ENCODE measurements at places on chromosomes 5 and 9.

DNA sequence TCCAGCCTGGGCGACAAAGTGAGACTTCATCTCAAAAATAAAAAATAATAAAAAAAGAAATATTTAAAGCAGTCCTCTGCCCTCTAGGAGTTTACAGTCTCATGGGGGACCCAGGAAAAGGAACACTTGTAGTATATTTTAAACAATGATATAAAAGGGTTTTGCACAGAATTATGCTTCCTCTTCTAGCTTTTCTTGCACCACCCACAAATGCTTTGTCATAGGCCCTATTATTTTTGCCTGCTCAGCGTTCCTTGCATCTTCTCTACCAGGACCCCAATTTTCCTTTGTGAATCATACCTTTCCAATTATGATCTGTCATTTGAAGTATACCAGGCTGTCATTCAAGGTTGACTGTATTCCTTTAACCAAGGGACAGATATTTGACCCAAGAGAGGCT is 164.8 kb upstream of the CDKN2B start:
- no peak for DNase-seq

DNA sequence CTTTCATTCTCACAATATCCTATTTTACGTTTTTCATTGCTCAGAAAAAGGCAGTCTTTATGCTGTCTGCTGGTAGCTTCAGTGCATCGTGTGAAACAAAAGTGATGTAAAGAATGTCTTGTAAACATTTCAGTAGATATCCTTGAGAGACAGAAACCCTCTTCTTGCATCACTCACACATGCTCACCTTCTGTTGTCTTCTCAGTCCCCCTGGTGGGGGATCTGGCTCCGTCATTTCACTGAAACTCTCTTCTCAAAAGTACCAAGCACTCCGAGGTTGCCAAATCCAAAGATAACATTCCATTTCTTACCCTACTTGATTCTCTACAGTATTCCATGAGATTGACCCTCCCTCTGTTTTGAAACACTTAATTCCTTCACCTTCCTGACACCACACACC is 46.1 kb upstream of the PCA3 start:
- no peak for DNase-seq

- no peak for DNase-seq
Observed at GRCh38 chr5:164597293-164597900, 1092.0 kb downstream of the MAT2B start.

DNA sequence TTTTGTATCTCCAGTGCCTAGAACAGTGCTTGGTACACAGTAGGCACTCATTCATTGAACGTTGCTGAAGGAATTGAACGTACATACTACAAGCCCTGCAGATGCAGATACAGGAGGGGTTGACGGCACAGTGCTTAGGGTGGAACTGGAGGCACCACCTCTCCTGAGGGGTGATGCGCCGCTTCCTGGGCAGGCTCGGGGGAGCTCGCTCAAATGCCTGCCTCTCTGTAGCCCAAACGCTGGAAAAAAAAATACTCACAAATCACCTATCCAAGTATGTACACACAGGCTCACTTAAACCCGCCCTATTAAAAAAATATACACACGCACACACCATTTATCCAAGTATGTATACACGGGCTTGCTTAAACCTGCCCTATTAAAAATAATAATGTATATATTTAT is 536 bp upstream of the COMMD10 start:
- no peak for DNase-seq

DNA sequence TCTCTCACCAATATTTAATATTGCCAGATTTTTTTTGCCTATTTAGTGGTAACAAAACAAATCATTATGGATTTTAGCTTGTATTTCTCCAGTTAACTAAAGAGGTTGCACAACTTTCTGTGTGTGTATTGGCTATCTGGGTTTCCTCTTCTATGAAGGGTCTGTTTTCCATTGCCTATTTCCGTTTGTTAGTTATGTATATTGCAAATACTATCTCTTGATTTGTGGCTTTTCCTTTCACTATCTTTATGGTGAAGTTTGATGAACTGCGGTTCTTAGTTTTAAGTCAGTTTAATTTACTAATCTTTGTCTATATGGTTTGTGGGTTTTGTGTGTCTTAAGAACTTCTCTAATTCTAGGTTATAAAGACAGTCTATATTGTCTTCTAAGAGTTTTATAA is 136.3 kb downstream of the CEP120 start:
- no peak for DNase-seq

DNA sequence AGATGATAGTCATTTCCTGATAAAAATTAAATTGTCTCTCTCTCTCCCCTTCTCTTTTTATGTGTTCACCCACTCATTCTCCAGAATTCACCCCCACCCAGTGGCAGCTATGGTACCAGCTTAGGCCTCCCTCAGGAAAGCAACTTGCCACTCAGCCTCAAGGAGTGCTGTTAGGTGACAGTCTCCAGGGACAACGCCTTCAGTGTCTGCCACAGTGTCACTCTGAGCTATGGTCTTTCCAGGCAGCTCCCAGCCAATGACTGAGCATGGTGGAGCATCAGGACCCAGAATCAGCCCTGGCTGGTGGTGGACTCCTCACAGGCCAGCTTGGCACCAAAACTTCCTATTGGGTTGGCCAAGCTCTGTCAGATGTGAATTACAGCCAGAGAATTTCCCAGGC is 140.9 kb upstream of the PIK3R1 start:
- no peak for DNase-seq

DNA sequence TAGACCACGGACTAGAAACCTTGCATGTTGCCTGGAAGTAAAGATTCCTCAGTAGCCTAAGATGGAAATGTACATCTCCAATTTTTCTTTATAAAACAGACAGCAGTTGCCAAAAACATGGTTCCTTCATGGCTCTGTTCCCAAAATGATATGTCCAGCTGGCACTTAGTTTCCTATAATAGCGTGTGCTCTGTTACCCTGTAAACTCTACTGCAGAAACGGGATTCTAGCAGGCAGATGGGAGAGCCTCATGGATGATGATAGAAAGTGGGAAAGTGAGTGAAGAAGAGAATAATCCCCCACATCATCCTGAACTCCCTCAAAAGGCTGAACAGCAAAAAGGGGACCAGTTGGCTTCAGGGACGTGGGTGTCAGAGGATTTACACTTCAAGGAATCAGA is 118.2 kb downstream of the FRMD3 start:
- no peak for DNase-seq

- no peak for DNase-seq
Observed at GRCh38 chr5:59204114-59204897, 621.4 kb downstream of the RAB3C start.

DNA sequence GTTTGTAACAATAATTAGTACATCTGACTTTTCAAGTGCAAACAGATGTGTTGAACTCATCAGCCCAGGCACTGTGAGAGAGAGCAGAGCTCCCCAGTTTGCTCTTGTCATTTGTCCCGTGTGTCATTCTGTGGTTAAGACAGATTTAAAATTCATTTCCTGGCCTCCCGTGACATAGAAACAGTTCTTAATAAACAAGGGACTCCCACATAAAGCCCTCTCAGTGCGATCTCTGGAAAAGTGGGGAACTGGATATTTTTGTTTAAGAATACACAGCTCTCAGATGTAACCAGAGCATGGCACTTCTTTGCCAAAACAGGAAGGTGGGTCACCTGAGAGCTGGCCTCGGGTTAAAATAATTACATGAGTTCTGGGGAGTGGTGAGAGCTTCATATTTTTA is 58.6 kb downstream of the PRKACG start:
- DNase-seq = no peak

GRCh38 chr9:26850995-26851394 is 41.6 kb downstream of the CAAP1 start:
- no peak for DNase-seq

DNA sequence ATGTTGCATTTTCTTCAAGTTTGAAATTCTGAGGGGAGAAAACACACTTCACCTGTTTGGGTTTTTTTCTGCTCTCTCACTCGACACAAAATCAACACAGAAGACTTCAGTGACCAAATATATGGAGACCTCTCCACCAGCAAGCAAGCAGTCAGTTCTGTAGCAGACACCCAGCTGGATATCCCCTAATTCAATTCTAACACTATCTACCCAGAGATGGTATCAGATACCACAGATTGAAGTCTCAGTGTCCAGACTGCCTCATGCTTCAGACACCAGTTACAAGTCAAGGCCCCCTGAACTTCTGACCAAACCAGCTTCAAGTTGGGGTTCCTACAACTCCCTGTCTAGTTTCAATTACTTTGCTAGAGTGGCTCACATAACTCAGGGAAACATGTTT is 97.8 kb downstream of the INVS start:
- no peak for DNase-seq

DNA sequence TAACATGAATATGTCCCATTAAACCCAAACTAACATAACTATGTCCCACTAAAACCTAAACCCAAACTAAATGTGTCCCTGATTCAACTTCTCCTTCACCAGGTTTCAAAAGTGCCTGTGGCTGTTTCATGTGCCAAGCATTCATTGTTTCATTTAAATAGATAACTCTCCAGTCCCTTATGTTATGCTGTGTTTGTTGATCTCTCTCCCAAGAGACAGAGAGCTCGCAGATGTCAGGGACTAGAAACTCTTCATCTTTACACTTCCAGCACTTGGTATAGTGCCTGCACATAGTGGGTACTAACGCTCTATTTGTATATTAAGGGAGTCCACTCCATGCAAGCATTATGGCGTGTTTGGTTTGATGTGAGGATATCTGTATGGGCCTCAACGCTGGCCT is 118.0 kb downstream of the GPBP1 start:
- no peak for DNase-seq

- no peak for DNase-seq
Observed at GRCh38 chr5:11642438-11642837, 261.8 kb downstream of the CTNND2 start.

GRCh38 chr9:80811003-80811402 is 878.3 kb downstream of the TLE1 start:
- no peak for DNase-seq

DNA sequence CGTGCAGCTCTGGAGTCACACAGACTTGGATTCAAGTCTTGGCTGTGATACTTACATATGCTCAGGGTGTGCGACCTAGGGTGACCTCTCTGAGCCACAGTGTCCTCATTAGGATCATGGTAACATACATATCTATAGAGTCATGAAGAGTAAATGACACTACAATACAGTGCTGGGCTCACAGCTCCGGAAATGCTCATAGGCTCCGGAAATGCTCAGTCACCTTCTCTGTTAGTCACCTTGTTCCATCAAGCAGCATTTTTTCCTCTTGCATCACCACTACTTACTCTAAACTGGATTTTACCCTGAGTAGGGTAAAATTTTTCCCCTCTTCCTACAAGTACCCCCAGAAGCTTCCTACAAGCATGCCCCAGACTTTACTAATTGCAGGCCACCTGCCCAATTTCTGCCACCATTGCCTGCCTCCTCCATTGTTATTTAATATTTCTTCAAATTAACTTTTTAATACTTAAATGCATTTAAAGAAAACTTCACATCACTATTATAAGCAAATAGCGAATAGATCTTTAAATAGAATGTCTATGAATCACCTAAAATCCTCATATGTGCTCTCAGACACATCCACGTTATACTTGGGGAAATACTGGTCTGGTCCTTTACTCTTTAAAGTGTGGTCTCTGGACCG is 147.6 kb upstream of the SPRY4 start:
- DNase-seq = peak; percentile 61

- no peak for DNase-seq
Observed at GRCh38 chr5:143227301-143227700, 176.2 kb downstream of the NR3C1 start.

- no peak for DNase-seq
Observed at GRCh38 chr5:107964722-107965121, 294.0 kb upstream of the EFNA5 start.

- no peak for DNase-seq
Observed at GRCh38 chr5:12080761-12081160, 176.5 kb upstream of the CTNND2 start.

DNA sequence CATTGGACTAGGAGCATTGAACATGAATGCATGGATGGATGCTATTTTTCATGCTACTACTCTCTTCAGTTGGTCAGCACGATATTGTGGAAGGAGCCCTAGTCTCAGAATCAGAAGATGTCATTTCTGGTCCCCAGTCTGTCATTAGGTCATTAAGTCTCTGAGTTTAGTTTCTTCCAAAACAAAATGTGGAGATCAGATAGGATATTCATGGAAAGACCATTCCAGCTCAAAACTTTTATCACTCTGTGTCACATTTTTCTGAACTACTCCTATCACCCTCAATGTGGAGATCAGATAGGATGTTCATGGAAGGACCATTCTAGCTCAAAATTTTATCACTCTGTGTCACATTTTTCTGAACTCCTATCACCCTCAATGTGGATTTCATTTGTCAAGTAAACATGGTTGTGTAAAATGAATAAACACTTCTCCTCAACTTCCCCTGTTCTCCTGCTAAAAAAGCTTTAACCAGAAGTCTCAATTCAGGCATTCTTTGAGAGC is 296.8 kb downstream of the MRPS30 start:
- DNase-seq = no peak

DNA sequence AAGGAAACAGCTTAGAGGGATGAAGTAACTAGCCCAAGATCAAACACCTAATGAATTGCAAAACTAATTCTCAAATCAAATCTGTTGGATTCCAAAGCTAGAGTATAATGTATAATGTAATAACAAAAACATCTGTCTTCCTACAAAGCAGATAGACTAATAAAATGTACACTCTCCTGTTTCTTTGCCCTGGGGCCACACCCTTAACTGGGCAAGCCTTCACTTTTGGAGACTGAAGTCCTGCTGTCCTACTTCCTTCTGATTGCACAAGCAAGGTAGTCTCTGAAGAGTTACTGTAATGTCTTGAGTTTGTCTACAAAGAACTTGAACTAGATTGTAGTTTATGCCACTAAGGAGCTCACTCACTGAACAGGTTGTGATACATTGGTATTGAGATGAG is 2.5 kb downstream of the TTC1 start:
- no peak for DNase-seq

DNA sequence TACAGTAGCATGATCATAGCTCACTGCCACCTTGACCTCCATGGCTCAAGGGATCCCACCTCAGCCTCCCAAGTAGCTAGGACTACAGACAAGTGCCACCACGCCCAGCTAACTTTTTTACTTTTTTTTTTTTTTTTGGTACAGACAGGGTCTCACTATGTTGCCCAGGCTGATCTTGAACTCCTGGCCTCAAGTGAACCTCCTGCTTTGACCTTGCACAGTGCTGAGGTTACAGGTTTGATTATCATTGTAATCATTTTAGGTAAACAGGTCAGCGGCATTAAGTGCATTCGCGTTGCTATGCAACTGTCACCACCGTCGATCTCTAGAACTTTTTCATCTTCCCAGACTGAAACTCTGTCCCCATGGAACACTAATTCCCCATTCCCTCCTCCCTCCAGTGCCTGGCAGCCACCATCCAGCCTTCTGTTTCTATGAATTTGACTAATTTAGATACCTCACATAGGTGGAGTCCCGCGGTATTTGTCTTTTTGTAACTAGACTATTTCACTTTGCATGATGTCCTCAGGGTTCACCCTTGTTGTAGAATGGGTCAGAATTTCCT is 5.8 kb upstream of the CARD19 start:
- DNase-seq = no peak

DNA sequence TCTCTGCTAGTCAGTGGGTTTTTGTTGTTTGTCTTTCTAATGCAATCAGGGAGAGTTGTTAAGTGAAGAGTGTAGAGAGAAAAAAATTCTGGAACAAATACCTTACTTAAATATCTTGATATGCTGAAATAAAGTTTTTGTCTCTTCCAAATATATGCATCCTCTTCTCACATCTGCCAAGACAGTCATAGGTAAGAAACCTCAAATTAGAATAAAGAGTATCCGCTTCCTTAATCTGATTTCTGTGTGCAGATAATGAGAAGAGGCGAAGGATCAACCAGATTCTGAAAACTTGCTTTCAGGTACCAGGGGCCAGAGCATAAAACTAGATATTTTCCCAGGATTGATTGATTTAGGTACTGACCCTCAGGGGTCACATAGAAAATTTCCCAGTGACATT is 11.3 kb upstream of the IL6ST start:
- no peak for DNase-seq
